ENCODE measurements at places on chromosomes 2 and 18.

DNA sequence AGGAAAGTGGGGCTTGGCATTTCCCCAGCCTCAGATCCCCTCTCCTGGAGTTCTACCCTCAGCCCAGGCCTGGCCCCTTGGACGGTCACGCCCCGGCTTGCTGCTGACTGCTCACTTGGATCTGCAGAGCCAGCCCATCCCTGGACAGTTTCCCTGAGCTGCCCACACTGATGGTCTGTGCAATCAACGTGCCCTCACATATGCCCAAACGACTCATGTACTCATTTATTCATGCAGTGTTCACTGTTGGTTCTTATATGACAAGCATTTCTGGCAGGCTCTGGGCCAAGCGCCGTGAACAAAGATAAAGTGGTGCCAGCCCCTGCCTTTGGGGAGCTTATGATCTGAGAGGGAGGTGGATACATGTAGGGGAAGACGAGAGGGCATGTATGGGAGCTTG, 20.3 kb upstream of the GLI2 start:
- DNase-seq: no peak

GRCh38 chr2:187875261-187876141, 321.3 kb upstream of the TFPI start:
- DNase-seq: no peak

- DNase-seq: no peak
These were observed 20.0 kb upstream of the ITGAV start for GRCh38 chr2:186569897-186570296.

DNA sequence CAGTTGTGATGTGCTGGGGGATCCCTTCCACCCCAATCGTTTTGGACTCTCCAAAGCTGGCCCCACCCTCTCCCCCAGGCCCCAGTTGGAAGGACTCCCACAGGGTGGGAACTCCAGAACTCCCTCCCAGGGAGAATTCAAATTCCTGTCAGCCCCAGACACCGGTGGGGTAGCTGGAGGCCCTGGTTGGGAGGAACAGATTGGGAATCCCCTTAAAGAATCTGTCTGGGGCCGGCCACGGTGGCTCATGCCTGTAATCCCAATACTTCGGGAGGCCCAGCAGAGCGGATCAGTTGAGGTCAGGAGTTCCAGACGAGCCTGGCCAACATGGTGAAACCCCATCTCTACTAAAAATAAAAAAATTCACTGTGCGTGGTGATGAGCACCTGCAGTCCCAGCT, 155.5 kb downstream of the ANKRD36C start:
- DNase-seq: no peak

DNA sequence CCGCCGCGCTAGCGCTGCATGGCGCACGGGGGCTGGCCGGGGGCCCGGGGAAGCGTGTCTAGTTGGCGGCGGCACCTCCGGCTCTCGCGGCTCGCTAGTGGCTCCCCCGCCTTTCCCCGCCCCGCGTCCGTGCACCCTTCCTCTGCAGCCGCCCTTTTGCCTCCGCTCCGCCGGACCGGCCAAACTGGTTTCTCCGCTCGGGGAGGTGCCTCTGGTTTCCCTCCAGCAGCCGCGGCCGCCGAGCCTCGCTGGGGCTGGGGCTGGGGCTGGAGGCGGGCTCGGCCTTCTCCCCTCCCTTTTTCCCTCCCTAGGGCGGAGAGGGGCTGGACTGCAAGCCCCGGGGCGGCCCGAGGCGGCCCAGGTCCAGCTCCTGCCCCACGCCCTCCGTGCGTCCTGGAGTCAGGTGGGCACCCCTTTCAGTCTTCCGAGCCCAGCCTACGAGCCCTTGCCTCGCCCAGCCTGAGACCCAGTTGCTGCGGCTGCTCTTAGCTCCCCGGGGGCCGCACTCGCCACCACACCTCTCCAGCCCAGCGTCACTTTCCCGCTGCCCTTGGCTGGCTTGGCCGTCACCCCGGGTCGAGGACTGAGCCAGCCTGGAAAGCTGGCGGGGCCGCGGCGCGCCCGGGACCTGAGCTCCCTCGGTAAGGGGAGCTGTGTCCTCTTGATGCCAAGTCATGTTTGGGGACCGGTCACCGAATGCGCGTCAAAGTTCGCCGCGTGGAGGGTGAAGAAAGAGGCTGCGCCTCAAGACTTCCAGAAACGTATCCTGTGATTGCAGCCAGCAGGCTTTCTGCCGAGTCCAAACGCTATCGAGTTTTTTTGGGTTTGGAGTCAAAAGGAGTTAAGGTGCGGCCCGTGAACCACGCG, at the start of gene ATP8B1:
Gene ATP8B1 (minus strand): TSS at position 213 of the 867 bp plus-strand sequence. CDS start 71,508 bp downstream, outside the sequence.
- DNase-seq: no peak

DNA sequence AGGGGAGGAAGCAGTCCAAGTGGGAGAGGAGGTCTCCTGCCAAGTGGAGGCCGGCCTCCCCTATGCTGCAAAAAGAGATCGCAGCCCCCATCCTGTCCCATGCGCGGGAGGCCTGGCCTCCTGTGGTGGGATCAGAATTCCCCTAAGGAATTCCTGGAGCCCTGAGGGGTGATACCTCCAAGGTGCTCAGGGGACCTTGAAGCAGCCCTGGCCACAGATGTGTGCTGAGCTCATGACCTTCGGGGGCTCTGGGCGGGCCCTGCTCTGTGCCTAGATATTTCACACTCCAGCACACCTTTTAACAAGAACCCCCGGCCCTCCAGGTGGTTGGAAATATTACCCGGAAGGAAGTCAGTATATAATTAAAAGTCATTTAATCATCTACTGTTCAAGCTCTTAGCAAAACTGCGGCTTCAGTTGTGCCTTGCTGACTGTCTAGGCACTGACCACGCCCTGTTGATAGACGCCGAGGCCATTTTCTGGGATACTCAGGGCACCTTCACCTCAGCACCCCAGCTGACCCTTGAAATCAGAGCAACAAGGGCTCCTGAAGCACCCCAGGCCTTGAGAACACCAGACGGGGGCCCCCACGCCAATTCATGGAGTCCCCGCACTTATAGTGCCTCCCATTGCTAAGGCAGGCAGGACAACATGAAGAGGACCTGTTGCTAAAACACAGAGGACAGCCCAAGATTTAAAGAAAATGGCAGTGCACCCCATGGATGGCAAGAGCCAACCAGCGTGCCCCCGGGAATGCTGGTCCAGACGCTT, 119.1 kb downstream of the NDUFA10 start:
- DNase-seq: no peak

GRCh38 chr2:95265182-95265581, 9.1 kb upstream of the PROM2 start:
- no peak for DNase-seq

DNA sequence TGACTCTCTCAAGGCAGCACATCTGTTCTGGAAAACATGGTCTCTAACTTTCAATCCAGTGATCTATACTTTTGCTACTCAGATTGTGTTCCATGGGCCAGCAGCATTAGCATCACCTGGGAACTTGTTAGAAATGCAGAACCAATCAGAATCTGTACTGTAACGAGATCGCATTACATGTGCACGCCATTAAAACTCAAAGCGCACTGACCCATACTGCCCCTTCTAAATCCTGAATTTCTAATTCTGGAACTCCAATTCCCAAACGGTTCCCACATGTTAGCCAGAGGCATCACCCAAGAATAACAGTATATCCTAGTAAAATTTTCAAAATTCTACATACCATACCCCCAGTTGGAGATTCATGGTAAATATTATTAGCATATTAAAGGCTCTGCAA, 10.5 kb upstream of the DCTN1 start:
- DNase-seq: no peak

- DNase-seq: no peak
These were observed 21.2 kb upstream of the IL1A start for GRCh38 chr2:112805542-112805941.

DNA sequence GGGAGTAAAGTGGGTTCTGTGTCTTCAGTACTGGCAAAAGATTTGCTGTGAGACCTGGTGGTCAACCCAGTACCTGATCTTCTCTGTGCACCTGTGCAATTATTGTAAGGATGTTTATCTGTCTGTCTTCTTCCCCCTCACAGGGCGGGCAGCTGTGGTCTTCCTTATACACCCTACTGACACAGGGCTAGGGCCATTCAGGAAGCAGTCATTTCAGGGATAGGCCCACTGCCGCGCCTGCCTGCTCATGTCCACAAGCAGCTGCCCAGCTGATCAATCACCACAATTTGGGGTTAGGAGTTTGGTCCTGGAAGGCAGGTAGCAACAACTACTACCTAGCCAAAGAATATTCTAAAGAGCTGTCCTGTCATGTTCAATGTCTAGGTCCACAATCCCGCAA, 1.2 kb upstream of the CNNM4 start:
- DNase-seq: no peak

GRCh38 chr18:59554796-59555335, 142.4 kb downstream of the CCBE1 start:
- no peak for DNase-seq

GRCh38 chr2:151192681-151193080, 69.0 kb downstream of the RBM43 start:
- no peak for DNase-seq

DNA sequence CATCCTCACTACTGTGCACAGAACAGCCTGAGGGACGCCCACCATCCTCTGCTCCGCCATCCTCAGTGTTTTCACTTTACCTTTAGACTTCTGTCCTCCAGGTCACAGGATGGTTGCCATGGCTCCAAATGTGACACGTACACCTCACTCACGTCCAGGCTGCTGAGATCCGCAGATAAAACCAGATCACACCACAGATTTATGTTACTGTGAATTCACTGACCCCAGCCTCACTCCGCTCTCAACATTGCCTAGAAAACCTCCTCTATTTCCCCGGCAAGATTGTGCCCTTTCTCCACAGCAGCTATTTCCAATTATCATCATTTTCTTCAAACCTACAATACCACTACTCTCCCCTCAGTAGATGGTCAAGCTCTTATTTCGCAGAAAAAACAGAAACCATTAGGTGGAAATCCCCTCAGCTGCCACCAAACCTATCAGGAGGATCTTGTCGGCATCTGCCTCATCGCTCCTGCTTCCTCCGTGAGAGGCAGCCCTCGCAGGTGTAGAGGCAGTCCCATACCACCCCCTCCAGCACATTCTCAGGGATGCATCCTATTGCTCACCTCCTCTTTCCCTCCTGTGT, 49.8 kb upstream of the SLC1A4 start:
- no peak for DNase-seq

- DNase-seq: no peak
These were observed 156.9 kb downstream of the SETBP1 start for GRCh38 chr18:44837482-44838180.

DNA sequence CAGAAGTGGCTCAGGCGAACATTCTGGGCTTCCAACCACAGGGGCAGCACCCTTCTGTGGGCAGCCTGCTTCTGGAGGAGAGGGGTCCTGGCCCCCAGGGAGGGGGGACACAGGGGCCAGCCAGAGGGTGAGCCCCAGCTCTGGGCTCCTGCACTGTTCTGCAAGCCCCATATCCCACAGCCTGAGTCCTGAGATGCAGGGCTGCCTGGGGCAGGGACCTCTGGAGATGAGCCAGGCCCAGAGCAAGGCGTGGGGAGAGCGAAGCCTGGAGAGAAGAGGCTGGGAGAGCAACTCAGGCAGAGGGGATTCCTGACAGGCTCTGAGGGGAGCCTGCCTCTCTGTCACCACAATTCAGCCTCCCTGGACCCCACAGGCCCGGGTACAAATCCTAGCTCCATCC, 13.5 kb upstream of the PRSS56 start:
- no peak for DNase-seq

DNA sequence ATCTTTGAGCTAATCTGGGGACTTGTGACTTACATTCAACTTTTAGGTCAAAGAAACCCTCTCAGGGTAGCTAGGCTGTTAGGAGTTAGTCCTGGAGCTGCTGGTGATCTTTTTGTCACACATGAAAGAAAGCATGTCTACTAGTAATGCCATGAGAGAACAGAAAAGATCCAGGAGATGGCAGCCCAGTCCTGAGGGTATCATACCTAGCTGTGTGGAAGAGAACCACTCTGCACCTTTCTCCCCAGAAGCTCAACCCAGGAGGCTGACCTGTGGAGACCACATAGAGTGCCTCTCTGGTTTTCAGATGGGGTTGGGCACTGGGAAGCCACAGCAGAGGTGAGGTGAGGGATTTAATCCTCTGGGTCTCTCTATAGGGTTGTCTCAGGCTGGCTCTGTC, 460.2 kb upstream of the UBE2E3 start:
- no peak for DNase-seq

GRCh38 chr2:177291701-177292100, 27.2 kb upstream of the NFE2L2 start:
- no peak for DNase-seq

GRCh38 chr2:197994751-197995150, 190.4 kb downstream of the PLCL1 start:
- no peak for DNase-seq

DNA sequence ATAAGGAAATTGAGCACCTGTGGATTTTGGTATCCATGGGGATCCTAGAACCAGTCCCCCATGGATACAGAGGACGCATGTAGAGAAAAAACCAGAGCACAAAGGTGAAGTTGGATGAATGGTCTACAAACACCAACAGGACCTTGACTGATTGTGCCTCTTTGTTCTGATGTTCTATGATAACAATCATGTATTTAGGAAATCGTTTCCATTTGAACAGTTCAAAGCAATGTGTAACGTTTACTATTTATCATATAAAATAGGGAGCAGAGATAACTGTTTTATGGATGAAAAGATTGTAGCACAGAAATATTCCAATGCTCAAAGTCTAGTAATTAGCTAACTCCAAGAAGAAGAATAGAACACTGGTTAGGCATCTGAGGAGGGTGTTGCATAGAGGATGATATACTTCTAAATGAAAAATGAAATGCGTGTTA, 116.3 kb upstream of the FN1 start:
- DNase-seq: no peak

DNA sequence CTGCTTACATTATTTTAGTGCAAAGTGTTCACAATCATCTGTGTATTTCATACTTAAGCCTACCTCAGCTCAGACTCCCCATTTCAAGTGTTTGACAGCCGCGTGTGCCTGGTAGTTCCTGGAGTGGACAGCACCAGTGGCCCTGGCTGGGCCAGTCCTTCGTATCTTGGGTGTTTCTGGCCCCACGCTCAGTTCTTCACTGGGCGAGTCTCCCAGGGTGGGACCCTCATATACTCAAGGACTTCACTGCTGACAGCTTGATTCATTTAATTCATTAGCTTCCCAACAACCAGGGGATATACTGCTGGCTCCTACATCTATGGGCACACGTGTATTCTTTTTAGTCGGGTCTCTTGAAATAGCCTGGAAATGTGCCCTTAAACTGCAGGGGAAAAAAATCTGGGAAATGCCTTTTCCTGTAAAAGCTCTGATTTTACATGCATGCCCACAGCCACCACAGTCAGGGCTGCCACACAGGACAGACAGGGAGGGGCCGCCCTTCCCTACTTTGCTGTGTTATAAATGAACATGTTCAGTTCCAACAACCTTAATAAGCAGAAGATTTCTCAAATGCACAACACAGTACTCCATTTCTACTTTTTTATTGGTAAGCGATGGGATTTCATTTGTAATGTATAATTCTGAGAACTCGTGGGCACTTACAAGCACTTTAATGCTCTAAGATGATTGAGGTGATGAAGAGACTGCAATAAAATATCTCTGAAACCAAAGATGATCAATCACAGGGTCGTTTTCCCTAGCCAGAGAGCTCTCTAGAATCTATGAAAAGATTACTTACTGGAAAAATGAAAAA, 205.5 kb upstream of the REV1 start:
- DNase-seq: no peak

All from activated CD4-positive, alpha-beta T cell treated with anti-CD3 and anti-CD28 coated beads, Interleukin-2, amount 50 U/mL, for 24 hours (primary cell).